ENCODE measurements at places on chromosomes 5 and 9. TPM values are rescaled to one million over a fixed set of nuclear protein-coding genes. Genes with fewer than 3 reads are reported as not detected.

- H3K36me3 ChIP-seq = no peaks in the 10 kb centered on the region
- H3K27ac ChIP-seq = no peak overlapping the region
- H3K4me3 ChIP-seq = no peak overlapping the region
These were observed 540.8 kb downstream of the BNC2 start for GRCh38 chr9:16329671-16330113.

DNA sequence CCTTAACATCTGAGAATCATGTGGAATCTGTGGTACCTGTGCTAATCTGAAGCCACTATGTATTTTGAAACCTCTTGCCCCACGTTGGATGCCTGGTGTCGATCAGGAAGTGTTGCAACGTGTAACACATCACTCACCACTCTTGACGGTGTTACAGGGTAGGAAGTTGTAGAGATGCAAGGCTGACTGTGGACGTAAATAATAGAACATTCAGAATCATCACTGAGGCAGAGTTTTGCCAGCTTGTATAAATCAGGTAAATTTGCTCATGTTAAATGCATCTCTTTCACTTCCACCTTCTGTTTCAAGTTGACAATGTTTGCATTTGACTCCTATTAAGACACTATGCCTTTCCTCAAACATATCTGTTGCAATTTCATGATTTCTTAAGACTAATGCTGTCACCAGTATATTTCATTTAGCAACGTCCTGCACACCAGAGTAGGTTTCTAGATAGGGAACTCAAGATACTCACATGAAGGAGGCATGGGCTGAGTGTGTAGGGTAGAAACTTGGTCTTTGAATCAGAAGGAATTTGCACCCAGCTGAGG lies 38.1 kb downstream of the BASP1 start:
- H3K27ac ChIP-seq = no peak overlapping the region
- no peak overlapping the region for H3K4me3 ChIP-seq
- no peaks in the 10 kb centered on the region for H3K27me3 ChIP-seq
- H3K4me1 ChIP-seq = no peaks in the 10 kb centered on the region
- no peak for DNase-seq

GFI1B gene
- total RNA-seq = not detected

HMGXB3 gene
- total RNA-seq = 18.4 TPM

Data from right atrium auricular region (tissue), 2 donors.